ENCODE measurements at places on chromosomes 5 and 9.

DNA sequence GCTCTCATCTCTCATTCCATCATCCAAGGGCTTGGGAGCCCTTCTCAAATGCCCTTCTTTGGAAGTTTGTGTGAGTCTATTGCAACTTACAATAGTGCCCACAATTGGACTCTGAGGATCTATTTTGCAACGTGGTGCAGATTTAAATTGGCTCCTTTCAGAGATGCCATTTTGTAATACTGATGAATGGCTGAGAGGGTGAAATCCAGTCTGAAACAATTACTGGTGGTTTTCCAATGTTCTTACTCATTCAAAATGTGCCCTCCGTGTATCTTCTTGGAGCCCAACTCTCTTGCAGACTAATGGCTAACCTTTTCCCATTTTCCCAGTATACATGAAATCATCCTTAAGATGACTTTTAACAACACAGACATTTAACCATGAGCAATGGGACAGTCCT is 6.1 kb downstream of the ZNF462 start:
- DNase-seq, result no peak

GRCh38 chr9:129143031-129143927 is 32.1 kb downstream of the PTPA start:
- DNase-seq, result peak; percentile 68

GRCh38 chr5:32342656-32343055 is 29.9 kb upstream of the MTMR12 start:
- DNase-seq, result no peak

- DNase-seq, result no peak
These were observed 339.6 kb upstream of the KIF2A start for GRCh38 chr5:61966296-61966955.

- DNase-seq, result no peak
These were observed 327.0 kb upstream of the TNC start for GRCh38 chr9:115444959-115445358.

- no peak for DNase-seq
These were observed 51.8 kb upstream of the CTNNAL1 start for GRCh38 chr9:109064963-109065702.

DNA sequence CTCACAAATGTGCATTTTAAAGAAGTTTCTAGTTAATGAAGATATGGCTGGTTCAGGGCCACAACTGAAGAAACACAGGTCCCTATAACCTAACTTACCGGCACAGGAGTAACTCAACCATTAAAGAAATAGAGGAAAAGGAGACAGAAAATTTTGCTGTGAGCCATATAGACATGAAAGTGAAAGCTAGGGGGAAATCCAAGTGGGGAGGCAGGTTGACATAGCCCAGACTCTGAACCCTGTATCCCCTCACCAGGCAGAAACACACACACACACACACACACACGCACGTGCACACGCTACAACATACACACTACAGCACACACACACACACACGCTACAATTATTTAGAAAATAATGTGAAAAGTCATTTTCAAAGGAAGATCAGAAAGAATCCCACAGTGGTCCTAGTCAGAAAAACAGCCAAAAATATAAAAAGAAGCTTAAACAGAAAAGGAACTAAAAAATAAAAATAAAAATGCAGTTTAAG is 856.4 kb upstream of the CDH6 start:
- DNase-seq, result no peak

DNA sequence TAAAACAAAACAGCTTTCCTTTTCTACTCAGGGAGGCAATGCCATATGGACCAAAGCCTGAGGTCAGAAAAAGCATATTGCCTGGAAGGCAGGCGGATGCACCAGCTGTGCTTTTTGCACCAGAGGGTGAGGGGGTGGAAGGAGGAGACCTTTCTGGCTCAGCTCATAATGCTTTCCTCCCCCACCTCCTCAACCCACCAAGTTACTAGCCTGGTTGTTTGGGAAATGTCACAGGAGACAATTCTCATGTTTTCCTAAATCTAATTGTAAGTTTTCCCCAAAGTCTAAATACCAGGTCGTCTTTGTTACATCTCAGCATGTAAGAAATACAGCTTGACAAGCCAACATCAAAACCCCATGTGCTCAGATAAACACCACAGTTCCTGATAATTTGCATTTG is 72.6 kb upstream of the DMRTA1 start:
- DNase-seq, result no peak

- no peak for DNase-seq
These were observed 817.8 kb downstream of the TLE1 start for GRCh38 chr9:80871596-80871995.

DNA sequence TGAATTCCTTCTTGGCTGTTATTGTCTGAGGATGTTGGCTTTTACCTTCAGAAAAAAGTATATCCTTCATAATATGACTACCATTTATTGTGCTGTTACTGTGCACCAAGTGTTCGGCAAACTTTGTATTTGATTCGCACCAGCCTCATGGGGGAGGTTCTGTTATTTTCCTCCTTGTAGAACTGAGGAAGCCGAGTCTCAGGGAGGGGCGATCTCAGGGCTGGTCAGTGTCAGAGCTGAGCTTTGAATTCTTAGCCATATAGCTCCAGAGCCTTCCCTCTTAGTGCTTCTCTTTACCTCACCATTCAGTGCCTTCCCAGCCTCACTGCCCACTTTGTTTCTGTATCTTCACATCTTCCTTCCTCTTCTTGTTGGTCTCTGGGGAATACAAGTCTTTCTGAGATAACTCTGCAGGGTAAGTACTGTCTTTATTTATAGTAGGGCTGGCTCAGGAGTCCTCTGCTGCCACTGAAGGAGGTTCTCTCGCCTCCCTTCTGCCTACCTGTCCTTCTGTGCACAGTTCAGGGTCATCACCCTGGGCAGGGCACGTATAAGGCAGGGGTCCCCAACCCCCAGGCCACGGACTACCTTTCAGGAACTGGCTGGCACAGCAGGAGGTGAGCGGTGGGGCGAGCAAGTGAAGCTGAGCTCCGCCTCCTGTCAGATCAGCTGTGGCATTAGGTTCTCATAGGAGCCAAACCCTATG is 48.4 kb downstream of the GALNT10 start:
- DNase-seq, result no peak

- DNase-seq, result no peak
These were observed 2.1 kb downstream of the NRARP start for GRCh38 chr9:137299938-137300337.

DNA sequence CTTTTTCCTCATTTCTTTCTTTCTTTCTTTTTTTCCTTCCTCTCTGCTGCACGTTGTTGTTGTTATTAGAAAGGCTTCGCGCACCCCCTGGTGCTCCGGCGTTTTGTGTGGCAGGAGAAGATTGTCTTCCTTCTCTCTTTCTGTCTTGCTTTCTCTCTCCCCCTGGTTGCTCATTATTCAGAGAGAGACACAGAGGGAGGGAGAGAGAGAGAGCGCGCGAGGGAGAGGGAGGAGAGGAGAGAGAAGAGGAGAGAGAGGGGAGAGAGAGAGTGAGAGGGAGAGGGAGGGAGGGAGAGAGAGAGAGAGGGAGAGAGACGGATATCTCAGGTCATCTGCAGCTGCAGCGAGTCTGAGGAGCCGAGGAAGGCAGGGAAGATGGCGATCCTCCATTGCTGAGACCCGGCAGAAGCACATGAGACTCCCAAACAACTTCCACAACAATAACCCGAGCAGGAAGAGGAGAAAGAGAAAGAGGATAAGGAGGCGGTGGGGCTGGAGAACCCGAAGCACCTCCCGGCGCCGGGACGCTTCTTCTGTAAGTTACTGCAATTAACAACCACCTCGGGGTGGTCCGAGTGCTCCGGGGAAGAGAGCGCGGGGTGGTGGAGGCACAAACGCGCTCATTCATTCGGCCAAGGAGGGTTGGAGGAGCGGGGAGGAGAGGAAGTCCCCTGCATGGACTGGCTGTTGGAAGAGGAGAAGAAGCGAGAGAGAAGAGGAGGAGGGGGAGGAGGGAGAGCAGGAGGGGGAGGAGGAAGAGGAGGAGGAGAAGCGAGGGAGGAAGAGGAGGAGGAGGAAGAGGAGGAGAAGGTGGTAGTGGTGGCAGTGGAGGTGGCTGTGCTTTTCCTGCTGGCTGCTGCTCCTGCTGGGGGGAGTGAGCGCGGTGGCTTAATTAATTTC is at the start of gene ZNF462:
Gene ZNF462 (plus strand): TSS at position 346 of the 900 bp plus-strand sequence. CDS start 60,218 bp downstream, outside the sequence.
- peak; percentile 39 for DNase-seq

DNA sequence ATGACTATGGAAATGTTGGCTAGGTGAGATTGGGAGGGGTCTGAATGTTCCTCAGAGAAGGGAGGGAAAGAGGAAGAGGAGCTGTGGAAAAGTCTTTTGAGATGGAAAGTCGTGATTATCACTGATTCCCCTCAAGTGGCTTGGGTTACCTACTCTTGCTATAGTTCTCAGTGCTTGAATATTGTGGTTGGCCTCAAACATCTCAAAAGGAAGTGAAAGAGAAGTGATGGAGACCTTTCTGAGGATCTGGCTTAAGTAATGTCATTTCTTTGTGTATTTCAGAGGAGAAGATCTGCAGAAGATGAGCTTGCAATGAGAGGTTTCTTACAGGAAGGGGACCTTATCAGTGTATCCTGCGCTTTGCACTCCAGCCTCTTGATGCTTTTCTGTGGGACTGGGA is 5.5 kb downstream of the EXOSC2 start:
- no peak for DNase-seq

DNA sequence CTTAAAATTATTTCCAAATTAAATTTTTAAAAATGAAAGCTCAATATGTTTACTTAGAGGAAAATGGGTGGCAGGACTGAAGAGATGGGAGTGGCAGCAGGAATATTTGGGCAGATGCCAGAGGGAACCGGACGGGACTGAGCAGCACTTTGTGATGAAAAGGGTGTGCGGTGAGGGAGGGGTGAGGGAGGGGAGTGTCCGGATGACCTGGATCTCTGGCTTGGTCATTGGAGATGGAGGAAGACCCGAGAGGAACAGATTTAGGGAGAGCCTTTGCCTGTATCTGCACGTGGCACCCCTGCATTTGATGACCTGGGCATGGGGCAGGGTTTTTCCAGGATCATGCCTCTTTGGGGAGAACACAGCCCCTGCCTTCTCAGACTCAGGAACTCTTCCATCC is 201.1 kb upstream of the MVB12B start:
- DNase-seq, result no peak

DNA sequence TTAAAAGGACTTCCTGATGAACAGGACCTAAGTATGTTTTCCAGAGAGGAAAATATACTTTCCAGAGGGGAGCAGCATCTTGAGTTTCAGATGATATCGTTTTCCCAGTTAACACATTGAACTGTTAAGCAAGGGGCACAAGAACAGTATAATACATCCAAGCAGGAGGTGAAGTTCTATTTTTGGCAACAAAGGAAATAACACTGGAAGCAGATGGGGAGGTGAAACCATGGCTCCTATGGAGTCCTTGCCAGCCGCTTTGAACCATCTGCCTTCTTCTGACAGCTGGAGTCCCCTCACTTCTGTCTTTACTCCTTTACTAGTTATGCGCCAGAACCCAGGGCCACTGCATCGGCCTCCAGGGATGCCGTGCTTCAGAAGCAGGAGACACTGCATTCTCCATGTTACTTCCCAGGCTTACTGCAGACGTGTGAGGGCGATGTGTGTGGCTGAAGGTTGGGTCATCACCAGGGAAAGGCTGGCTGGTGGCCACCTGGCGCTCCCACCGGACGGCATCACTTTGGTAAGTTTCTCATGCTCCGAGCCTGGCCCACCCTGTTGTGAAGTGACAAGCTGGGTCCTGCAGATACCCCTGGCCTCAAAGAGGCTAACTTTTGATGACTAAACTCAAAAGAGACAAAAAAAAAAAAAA is 77.8 kb downstream of the TTLL11 start:
- no peak for DNase-seq

GRCh38 chr5:138077064-138077696 is 6.7 kb upstream of the WNT8A start:
- DNase-seq, result peak; percentile 38

GRCh38 chr9:10354591-10354990 is 258.2 kb downstream of the PTPRD start:
- no peak for DNase-seq

DNA sequence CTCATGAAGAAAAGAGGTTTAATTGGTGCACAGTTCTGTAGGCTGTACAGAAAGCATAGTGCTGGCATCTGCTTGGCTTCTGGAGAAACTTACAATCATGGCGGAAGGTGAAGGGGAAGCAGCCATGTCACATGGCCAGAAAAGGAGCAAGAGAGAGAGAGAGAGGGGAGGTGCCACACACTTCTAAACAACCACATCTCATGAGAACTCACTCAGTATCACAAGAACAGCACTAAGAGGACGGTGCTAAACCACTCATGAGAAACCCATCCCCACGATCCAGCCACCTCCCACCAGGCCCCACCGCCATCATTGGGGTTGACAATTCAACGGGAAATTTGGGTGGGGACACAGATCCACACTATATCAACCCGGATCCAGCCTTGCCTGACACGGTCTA is 28.8 kb upstream of the IER5L start:
- DNase-seq, result no peak

DNA sequence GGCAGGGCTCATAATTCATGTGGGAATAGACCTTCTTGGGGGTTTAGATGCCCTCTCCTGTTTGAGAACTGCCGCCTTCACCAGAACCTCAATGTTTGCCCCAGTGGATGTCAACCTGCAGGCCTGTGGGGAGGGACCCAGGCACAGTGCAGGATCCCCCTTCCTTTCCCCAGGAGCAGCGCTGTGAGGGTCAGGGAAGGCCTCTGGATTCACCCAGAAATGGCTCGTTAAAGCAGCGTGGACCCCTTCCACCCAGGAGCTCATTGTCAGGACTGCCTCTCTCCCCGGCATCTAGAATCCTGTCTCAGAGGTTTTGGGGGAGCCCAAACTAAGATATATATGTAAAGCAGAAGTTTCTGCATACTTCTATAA is 188.3 kb downstream of the GADD45G start:
- DNase-seq, result no peak

DNA sequence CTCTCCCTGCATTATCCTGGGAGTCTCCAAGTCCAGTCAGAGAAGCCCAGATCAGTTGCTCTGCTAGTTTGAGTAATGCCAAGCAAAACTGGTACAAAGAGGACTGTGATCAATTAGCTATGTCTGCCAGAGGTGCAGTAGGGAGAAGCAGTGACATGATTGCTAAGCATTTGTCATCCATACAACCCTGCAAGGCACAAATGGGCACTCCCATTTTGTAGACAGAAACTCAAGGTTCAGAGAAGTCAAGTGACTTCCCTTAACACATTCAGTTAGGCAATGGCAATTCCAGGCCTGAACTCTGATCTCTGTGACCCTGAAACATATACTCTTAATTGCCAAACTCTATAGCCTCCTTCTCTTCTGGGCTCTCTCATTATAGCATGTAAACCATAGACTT is 34.0 kb downstream of the NDST1 start:
- no peak for DNase-seq

DNA sequence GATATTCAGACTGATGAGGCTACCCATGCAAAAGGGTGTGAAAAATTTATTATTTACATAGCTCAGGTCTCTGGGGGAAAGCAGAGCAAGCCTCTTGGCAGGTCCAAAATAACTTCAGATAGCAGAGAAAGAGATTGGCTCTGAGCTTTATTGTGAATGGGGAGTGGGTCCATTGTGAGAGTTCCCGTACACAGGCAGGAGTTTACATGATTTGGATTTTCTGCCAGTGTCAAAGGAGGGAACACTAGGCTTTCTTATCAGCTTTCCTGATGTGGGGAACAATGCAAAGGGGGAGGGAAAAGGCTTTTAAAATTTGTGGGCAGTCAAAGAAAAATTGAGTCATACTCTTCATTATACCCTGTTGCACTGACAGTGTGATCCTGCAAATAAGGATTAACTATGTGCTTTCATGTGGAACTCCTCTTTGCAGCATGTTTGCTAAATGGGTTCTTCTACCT is 615.0 kb upstream of the RIOK2 start:
- no peak for DNase-seq

- DNase-seq, result no peak
These were observed 48.6 kb downstream of the RGS3 start for GRCh38 chr9:113511856-113512761.

Data from LNCaP clone FGC (cell line).